ENCODE measurements at places on chromosomes 5 and 9.
A peak's percentile ranks its signal among the peaks of the same experiment; 100 is the strongest.

DNA sequence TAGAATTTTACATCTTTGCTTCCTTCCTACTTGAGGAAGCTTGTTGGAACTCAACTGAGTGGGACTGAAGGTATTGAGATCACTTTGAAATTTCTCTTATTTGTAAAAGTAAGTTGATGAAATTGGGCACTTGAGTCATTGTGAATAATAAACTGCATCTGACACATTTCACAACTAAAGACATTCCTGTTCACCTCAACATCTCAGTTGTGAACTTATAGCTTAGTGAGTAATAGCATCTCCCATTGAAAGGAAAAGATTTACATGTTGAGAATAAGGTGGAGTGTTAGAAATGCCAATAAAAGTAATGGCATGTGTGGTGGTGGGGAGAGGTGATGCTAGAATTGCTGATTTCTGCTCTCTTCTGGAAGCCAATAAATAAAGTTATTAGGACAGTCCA, 145.0 kb downstream of the SLC24A2 start:
- no peak for DNase-seq

- DNase-seq, result no peak
Observed at GRCh38 chr9:113654605-113655428, 191.3 kb downstream of the RGS3 start.

- peak; percentile 26 for DNase-seq
Observed at GRCh38 chr9:76456202-76456926, 2.6 kb upstream of the GCNT1 start.

GRCh38 chr9:100064872-100065581, 33.8 kb downstream of the ERP44 start:
- DNase-seq, result peak; percentile 45

DNA sequence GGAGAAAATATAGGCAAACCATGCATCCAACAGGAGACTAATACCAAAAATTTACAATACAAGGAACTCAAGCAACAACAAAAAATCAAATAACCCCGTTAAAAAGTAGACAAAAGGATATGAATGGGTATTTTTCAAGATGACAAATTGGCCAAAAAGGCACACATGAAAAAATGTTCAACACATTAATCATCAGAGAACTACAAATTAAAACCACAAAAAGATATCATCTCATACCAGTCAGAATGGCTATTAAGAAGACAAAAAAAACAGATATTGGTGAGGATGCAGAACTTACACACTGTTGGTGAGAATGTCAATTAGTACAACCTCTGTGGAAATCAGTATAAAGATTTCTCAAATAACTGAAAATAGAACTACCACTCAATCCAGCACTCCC, 35.0 kb downstream of the TEX10 start:
- peak; percentile 35 for DNase-seq

GRCh38 chr5:158953929-158954534, 145.7 kb downstream of the EBF1 start:
- DNase-seq, result no peak

GRCh38 chr5:11427569-11427968, 476.7 kb downstream of the CTNND2 start:
- no peak for DNase-seq

DNA sequence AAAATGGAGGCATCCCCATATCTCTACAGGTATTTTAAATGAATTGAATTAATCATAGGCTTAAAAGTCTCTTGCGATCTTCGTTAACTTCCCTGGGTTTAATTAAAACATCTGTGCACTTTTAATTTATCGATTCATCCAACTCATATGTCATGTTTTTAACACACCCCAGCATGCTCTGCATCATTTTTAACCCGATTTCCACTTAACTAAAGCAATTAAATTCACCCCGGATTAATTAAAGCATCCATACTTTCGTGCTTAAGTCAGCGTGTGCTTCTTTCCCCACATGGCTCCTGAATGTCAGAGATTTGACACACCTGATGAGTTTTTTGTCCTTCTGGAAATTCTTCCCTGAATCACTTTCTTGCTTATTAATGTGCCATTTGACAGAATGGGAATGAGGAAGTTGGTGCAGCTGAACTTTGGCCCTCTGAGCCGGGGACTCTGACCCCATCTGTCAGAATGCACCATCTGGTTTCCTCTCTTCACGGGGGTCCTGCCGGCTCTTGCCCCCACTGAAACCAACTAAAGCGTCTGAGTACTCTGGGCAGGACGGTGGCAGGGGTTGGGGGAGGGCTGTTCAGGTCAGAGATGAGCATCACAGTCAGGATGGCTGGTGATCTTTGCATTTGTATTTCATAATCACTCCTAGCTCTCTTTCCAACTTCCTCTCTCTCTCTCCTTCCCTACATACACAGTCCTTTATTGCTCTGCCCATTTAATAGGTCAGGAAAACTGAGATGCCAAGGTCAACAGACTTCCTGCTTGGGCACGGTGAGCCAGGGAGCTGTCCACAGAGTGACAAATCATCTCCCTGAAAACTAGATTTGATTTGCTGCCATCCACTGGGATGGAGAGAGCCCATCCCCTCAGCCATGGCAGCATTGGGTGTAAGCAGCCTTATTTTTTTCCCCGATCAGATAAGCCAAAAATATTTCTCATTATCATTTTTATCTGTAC, 180.3 kb upstream of the WWC1 start:
- DNase-seq, result peak; percentile 24

DNA sequence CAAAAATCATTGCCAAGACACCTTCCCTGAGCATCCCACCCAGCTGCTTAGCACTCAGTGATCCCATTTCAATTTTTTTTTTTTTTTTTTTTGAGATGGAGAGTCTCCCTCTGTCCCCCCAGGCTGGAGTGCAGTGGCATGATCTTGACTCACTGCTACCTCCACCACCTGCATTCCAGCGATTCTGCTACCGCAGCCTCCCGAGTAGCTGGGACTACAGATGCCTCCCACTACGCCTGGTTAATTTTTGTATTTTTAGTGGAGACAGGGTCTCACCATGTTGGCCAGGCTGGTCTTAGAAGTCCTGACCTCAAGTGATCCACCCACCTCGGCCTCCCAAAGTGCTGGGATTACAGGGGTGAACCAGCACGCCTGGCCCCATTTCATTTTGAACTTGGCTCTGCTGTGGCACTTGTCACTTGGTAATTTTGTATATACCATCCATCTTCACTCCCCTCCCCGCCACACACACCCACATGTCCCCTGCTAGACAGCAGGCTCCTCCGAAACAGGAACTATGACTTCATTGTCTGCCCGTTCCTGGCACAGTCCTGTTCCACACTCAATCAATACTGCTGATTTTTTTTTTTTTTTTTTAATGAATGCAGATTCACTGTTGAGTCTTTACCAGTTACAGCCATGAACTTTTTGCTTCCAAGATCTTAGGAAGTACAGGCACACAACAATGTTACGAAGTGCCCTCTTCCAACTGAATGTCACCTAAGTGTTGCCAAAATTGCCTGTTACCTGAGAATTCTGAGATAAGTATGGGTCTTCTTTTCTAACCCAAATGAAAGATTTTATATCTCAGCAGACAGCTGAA, 17.3 kb upstream of the ZBTB34 start:
- no peak for DNase-seq

GRCh38 chr5:176854164-176854563, 43.8 kb downstream of the UNC5A start:
- DNase-seq, result no peak

DNA sequence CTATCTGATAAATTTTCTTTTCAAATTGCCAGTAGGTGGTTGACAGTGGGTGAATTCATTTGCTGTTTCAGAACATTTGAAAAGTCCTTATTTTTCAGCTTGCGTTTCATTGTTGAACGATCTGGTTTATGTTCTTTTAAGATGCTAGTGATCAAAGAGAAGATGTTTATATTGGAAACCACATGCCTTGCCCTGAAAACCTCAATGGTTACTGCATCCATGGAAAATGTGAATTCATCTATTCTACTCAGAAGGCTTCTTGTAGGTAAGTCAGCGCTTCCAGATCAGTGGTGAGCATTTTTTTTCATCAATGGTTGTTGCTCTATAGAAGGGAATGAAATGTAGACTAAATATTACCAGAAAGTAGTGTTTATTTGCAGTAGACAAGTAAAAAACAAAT, 16.6 kb upstream of the CAVIN4 start:
- no peak for DNase-seq

- DNase-seq, result no peak
Observed at GRCh38 chr5:154115291-154115690, 75.2 kb upstream of the GALNT10 start.

- no peak for DNase-seq
Observed at GRCh38 chr5:154788212-154788611, 33.0 kb downstream of the LARP1 start.

GRCh38 chr5:65846101-65846500, 80.3 kb upstream of the ERBIN start:
- DNase-seq, result no peak

DNA sequence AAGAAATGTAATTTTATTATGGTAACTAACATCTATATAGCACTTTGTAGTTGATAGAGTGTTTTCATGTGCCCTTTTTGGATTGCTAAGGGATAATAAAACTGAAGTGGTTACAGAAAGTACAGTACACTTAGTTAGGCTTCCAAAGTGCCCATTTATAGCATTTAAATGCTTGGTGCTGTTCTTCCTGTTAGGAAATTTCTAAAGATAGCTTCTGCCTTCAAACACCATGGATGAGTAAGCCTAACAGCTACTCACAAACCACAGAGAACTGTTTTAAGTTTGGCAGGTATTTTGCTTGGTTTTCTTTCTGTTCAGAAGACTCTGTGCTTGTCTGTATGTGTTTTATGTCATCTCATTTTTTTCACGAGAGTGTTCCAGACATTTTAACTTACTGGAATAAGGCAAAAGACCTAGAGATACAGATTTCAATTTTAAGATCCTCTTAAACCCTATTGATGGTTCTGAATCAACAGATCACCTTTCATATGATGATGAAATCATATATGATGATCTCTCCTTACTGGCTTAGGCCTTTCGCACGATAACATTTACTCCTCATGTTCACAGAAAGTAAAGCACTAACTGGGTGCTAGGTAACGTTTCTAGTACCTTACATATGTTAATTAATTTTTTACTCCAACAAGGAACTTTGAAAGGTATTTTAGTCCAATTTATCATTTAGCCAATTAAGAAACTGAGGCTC, 4.4 kb downstream of the RIMOC1 start:
- peak; percentile 66 for DNase-seq

- DNase-seq, result no peak
Observed at GRCh38 chr9:19409401-19410194, 789 bp downstream of the ACER2 start.
